ENCODE measurements at places on chromosomes 11 and 22.

GRCh38 chr11:132278801-132279574 is 908.6 kb downstream of the NTM start:
- DNase-seq, result no peak

- DNase-seq, result no peak
Measured at GRCh38 chr11:1869427-1870325, 16.8 kb downstream of the LSP1 start.

DNA sequence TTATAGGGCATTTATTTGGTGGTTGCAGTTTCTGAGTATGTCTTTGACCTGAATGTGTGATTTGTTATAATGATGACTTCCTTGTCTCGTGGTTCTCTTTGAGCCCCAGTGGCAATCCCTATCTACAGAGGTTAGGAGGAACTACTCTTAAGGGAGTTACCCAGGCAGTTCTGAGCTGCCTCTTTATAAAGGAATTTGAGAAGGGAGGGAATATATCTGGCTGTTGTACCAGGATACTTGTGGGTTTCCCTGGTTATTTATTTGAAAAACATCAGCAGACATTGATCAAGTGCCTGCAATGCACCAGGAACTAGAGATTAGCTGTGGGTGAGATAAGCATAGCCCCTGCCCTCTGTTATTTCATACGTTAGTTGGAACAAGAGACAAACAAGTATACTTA is 243.5 kb upstream of the ARHGAP20 start:
- no peak for DNase-seq

DNA sequence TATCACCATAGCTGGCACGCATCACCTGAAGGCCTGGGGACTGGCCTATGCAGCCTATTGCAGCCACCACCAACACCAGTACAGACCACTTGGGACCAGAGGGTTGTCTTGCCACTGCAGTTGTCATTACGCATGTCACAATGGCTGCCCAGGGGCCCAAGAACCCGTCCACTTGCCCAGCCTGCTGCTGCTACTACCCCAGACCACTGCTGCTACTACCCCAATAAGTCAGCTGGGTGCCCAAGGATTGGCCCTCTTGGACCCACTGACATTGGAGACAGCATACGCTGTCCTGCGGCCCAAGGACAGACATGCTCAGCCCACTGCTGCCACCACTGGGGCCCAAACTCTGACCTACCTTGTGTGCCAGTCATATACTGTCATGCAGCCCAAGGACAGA is 102.7 kb upstream of the OR9Q1 start:
- no peak for DNase-seq

DNA sequence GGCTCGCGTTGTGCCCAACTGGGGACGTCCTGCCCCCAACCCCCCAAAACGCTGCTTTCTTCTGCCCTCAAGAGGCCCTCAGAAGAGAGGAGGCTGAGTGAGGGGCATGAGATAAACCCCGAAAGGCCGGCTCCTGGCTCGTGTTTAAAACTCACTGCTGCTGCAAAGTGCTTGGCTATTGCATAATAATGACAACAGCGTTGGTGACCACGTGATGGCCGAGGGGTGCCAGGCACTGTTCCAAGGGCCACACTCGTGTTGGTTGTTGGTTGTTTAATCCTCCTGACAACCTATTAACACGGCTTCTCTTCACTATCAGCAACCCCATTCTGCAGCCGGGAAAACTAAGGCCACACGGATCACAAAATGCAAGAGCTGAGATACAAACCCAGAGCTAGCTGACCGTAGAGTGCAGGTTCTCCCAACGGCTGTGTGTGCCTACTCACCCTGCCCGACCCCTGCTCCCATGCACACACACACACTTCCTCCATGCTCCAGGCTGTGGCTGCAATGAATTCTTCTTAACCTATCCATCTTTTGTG is 51.0 kb downstream of the ANO1 start:
- DNase-seq, result no peak

DNA sequence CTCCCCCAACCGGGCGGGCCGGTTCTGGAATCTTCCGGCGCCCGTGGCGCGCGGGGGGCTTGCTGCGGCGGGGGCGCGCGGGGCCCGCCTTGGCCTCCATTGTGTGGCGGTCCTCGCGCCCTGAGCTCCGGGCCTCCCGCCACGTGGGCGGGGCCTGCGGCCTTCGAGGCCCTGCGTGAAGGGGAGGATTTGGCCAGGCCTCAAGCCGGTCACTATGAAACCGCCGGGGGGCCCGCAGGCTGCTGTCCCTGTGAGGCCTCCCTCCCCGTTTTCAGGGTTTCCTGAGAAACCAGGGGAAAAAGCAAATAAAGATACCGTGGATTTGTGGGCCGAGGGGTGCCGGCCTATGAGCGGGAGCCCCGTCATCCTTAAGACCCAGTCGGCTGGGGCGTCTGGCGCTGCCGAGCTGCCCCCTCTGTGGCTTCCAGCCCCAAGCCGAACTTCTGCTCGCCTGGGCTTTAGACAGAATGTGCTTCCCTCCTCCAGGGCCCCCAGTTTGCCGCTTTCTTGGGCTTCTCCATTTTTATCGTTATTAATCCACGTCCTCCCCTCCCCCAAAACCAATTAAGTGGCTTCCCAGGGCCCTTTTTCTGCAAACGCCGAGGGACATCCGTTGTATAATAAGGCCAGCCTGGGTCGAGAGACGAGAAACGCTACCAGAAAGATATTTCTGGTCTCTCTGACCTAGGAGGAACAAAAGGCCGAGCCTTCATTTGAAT is 602 bp downstream of the EWSR1 start:
- DNase-seq, result no peak

GRCh38 chr11:110410651-110411050 is 19.1 kb upstream of the FDX1 start:
- DNase-seq, result no peak

- DNase-seq, result no peak
Measured at GRCh38 chr11:114440971-114441763, 1.9 kb downstream of the REXO2 start.

DNA sequence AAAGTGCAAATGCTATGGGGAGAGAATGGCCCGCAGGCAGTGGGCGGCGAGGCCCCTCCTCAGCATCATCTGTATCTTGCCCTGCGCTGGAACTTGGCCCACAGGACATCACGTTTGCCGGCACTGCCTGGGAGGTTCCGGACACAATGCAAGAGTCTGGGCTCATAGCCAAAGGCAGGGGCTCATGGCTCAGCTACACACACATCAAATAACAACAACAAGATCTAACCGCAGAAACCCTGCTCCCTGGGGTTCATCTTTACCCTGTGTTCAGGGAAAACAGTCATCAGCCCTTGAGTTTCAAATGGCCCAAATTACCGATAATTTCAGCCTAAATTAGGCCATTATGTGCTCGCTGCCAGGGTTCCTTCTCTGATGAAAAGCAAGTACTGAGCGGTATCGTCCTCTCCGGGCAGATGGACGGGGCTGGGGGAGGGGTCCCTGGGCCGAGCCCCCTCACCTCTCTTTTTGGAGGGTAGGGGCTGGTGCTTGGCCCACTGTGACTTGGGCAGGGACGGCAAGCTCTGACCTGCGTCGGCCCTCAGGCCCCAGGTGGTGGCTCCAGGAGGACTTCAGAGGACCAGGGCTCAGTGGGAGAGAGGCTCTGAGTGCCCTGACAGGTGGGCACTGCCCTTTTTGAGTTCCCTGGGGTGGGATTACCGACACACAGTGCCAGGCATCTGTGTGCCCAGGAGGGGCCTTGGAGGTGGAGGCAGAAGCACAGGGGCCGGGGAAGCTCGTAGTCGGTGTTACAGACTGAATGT is 25.0 kb upstream of the GAL start:
- no peak for DNase-seq

GRCh38 chr11:73117071-73117470 is 25.0 kb downstream of the FCHSD2 start:
- DNase-seq, result no peak

GRCh38 chr11:3224401-3225057 is 5.9 kb upstream of the MRGPRG start:
- no peak for DNase-seq

DNA sequence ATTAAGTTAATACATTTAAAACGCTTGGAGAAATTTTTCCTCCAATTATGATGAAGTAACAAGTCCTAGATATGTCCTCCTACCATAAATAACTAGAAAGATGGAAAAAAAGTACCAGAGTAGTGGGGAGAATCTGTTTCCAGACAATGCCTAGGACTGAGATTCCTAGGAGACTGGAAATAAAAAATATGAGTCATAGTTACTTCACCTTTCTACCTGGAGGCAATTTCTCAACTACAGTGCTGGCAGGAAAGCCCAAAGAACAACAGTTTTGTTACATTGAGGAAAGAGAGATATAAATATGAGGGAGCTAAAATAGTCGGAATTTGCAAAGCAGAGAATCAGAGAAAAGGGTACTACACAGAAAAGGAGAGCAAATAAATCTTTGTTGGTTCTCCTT is 202.1 kb upstream of the ARHGAP42 start:
- no peak for DNase-seq

DNA sequence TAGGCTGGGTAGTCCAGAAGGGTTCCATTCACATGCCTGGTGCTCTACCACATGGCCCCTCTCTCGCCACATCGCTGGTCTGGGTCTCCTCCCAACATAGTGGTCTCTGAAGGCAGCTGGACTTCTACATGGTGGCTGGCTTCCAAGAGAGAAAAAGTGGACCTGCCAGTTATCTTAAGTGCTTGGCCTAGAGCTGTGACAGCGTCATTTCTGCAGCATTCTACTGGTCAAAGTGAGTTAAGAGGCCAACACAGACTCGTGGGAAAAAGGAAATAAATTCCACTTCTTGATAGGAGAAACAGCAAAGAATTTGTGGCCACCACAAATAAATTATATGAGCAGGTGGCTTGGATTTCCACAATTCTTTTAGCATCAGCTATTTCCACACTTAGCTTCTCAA is 21.0 kb upstream of the BARX2 start:
- no peak for DNase-seq

GRCh38 chr22:23533771-23534191 is 46.3 kb downstream of the IGLL1 start:
- peak; percentile 68 for DNase-seq

GRCh38 chr11:125313271-125314219 is 149.0 kb downstream of the PKNOX2 start:
- DNase-seq, result no peak

Data from colonic mucosa (tissue), 4 donors.